Posterior vena cava (tissue), 2 donors: ENCODE measurements at places on chromosomes 11 and 22. TPM values are rescaled to one million over a fixed set of nuclear protein-coding genes. Genes with fewer than 3 reads are reported as not detected.

The NCF4 gene
- 16.5 TPM for total RNA-seq

The HEPN1 gene
- total RNA-seq: not detected

The CRYBB2 gene
- total RNA-seq: not detected

The DCDC1 gene
- total RNA-seq: 0.09 TPM

The OR51B5 gene
- 0.51 TPM for total RNA-seq

The CPT1B gene
- 8.1 TPM for total RNA-seq

The PDHX gene
- total RNA-seq: 28.2 TPM

The CHRM1 gene
- not detected for total RNA-seq

The CREB3L1 gene
- 14.3 TPM for total RNA-seq

The VSTM5 gene
- total RNA-seq: 1.0 TPM

The ASPHD2 gene
- total RNA-seq: 0.56 TPM

The GNAZ gene
- total RNA-seq: 37.0 TPM

The DBX1 gene
- not detected for total RNA-seq

The CAVIN3 gene
- 166 TPM for total RNA-seq

The TRIM51 gene
- not detected for total RNA-seq

The SPTBN2 gene
- 4.2 TPM for total RNA-seq

The L3MBTL2 gene
- 19.0 TPM for total RNA-seq

The SCUBE1 gene
- total RNA-seq: 0.79 TPM

The GAB2 gene
- total RNA-seq: 89.7 TPM

The C11orf21 gene
- total RNA-seq: 1.3 TPM

The LRRC4C gene
- total RNA-seq: 0.69 TPM

The ABCG4 gene
- total RNA-seq: 0.43 TPM

The SOX10 gene
- 0.32 TPM for total RNA-seq

The NEU3 gene
- total RNA-seq: 6.8 TPM

The TMPRSS13 gene
- 0.24 TPM for total RNA-seq

The MPZL2 gene
- 29.8 TPM for total RNA-seq

The FAM83F gene
- 0.42 TPM for total RNA-seq

The SLC22A8 gene
- total RNA-seq: not detected

The KMT5B gene
- total RNA-seq: 39.0 TPM

The OR51I1 gene
- not detected for total RNA-seq

The PLEKHA7 gene
- 9.0 TPM for total RNA-seq

The SLC25A18 gene
- total RNA-seq: 1.2 TPM

The SYT9 gene
- not detected for total RNA-seq

The OR2D2 gene
- not detected for total RNA-seq

The TMEM123 gene
- total RNA-seq: 99.5 TPM

The RHOD gene
- 12.5 TPM for total RNA-seq
